ENCODE measurements at places on chromosomes 4 and X.

GRCh38 chr4:110550260-110550659 lies 72.6 kb downstream of the PITX2 start:
- no peak for DNase-seq

- no peak for DNase-seq
These were observed 64.5 kb downstream of the FAM9B start for GRCh38 chrX:8969378-8969777.

DNA sequence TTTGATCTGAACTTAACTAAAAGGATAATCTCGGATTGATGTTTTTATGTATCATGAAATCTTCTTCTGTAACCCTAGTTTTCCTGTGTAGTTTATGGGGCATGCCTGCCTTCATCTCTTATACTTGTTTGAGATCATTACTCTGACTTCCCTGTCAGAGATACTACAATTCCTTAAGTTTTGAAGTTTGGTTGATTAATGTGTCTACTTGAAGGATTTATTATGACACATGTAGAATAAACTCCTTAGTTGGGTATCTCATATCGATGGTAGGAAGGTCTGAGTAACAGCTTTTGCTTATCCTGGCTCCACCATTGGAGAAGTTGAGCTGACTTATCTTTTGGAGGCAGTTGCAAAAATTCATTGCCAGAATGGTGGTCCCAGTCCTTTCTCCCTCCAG lies 46.7 kb downstream of the WWC2 start:
- DNase-seq: no peak

GRCh38 chr4:86603311-86603885 lies 9.3 kb downstream of the PTPN13 start:
- no peak for DNase-seq

DNA sequence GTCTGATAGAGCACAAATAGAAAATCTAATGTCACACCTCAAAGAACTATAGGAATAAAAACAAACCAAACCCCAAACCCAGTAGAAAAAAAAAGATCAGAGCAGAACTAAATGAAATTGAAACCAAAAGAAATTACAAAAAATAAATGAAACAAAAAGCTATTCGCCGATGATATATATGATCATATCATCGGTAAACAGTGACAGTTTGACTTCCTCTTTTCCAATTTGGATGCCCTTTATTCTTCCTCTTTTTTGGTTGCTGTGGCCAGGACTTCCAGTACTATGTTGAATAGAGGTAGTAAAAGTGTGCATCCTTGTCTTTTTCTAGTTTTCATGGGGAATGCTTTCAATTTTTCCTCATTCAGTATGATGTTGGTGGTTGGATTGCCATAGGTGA lies 215.3 kb upstream of the AR start:
- no peak for DNase-seq

Data from activated CD8-positive, alpha-beta memory T cell treated with anti-CD3 and anti-CD28 coated beads for 4 hours (primary cell).